ENCODE measurements at places on chromosomes 6 and 20. TPM values are rescaled to one million over a fixed set of nuclear protein-coding genes. Genes with fewer than 3 reads are reported as not detected.

Gene ASIP
- total RNA-seq, result not detected

Gene MCCD1
- total RNA-seq, result not detected

Gene PXDC1
- total RNA-seq, result 48.8 TPM

Gene CABLES2
- total RNA-seq, result 1.0 TPM

Gene HEY2
- total RNA-seq, result not detected
